Left hindlimb (tissue), 1 donor: ENCODE measurements at places on chromosomes 13 and 19.

DNA sequence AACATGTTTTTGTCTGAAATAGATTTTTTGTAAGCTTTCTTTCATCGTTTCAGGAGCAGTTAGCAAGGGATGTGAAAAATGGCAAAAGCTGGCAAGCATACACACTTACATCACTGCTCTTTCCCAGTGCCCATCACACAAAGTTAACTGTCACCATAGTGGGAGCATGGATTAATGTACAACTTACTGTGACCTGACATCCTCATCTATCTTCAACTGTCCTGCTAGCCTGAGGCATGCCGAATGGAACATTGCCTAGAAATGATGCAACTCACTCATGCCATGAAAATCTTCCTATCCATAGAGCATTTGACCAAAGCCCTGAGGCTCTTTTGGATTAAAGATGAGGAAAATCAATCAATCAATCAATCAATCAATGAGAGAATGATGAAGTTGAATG lies 491.7 kb upstream of the SLC10A2 start:
- no peak for DNase-seq

DNA sequence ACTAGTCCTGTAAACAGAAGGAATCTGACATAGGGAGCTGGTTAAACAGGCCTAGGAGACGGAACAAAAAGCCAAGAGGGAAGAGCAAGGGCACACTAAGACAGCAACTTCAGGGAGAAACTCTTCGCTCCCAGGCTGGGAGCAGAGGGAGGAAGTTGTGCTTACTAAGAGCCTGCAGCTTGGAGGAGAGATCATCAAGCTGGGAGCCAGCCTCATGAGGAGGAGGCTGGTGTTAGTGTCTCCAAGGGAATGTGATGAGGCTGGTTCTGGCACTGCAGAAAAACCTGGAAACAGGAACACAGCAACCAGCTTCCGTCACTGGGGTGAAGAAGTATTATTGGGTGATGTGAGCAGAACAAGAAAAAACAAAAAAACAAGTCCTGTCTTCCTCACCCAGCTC lies 1027.3 kb downstream of the UQCRFS1 start:
- DNase-seq = no peak

DNA sequence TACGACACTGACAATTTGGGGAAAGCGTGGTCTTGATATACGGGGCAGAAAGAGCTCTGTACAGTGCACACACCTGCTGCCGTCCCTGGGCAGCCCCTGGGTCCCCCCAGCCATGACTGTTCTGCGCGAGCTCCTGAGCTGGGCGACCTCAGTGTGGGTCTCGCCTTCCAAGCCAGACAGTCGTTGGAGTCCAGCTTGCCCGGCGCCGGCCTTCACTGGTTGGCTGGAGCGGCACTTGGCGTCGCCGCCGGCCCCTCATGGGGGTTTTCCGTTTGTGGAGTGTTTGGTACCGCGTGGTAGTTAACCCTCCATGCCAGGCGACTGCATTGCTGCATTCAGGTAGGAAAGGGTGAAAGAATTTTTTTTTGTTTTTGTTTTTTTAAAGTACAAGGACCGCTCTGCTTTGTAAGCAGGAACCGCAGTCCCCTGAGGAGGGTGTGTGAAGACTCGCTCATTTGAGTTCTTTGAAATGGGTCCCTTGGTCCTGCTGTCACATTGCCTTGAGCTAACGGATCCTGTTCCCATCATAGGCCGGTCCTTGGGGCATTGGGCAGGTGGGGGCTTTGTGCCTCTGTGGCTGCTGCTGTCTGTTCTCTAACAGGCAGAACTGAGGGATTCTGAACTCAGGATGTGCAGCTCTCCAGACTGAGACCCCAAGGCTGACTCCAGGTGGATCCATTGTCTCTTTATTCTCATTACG lies 10.8 kb upstream of the RPS15 start:
- no peak for DNase-seq

DNA sequence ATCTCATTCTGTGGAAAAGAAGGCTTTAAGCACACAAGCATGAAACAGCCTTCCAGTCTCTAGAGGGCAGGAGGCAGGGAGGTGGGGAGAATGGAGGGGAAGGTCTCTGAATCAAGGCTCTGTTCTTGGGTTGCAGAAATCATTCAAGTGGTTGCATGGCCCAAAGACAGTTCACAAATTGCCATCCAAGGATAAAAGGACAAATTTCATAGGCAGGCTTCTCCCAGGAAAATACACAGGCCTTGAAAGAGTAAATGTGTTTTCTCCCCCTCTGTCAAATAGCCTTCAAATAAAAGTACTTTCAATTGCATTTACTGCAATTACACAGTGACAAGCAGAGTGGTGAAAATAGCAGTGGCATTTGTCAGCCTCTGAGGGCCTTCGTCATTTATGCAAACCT lies 450.8 kb downstream of the DCT start:
- no peak for DNase-seq

- no peak for DNase-seq
Measured at GRCh38 chr13:103007427-103007762, 58.8 kb downstream of the SLC10A2 start.

- no peak for DNase-seq
Measured at GRCh38 chr19:6535558-6536137, 4.8 kb downstream of the TNFSF9 start.

GRCh38 chr19:16920816-16921529 lies 32.2 kb downstream of the F2RL3 start:
- no peak for DNase-seq

GRCh38 chr13:41938918-41939317 lies 22.0 kb downstream of the VWA8 start:
- DNase-seq = no peak

DNA sequence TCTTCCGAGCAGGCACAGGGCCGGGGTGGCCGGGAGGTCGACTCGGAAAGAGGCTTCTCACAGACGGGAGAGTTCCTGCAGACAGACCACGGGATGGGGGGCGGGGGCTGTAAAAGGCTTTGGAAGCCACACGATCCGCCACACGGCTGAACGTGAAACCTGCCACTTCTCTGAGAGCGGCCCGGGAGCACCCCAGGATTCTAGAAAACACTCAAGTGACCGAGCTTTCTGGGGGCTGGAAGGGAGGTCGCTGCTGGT lies 15.6 kb upstream of the SLC39A3 start:
- DNase-seq = peak; percentile 19

GRCh38 chr19:16605553-16605994 lies 22.4 kb downstream of the MED26 start:
- no peak for DNase-seq

DNA sequence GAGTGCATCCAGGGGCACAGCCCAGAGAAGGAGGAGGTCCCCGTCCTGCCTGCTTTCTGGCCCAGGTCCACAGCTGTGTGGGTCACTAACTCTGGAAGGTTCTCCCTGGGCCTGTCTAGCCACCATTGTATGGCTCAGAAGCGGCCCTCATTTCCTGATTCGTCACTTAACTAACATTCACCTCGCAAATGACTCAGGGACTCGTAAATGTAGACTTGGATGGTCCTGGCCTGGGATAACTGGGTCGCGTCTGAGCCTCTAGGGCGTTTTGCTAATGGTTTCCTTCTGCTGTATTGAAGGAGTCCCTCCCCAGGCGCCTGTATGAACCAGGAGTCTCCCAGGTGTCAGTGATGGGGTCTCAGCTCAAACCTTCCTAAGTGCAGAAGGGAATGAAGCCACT lies 162.8 kb downstream of the ZNF536 start:
- DNase-seq = no peak

- peak; percentile 30 for DNase-seq
Measured at GRCh38 chr19:55593096-55593772, 6.1 kb downstream of the FIZ1 start.

DNA sequence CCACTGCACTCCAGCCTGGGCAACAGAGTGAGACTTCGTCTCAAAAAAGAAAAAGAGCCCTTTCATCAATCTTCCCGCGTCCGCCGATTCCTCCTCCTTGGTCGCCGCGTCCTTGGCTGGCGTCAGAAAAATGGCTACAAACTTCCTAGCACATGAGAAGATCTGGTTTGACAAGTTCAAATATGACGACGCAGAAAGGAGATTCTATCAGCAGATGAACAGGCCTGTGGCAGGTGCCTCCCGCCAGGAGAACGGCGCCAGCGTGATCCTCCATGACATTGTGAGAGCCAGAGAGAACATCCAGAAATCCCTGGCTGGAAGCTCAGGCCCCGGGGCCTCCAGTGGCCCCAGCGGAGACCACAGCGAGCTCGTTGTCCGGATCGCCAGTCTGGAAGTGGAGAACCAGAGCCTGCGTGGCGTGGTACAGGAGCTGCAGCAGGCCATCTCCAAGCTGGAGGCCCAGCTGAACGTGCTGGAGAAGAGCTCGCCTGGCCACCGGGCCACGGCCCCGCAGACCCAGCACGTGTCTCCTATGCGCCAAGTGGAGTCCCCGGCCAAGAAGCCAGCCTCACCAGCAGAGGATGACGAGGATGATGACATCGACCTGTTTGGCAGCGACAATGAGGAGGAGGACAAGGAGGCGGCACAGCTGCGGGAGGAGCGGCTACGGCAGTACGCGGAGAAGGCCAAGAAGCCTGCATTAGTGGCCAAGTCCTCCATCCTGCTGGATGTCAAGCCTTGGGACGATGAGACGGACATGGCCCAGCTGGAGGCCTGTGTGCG lies 2.1 kb upstream of the MISP3 start:
- DNase-seq = no peak

DNA sequence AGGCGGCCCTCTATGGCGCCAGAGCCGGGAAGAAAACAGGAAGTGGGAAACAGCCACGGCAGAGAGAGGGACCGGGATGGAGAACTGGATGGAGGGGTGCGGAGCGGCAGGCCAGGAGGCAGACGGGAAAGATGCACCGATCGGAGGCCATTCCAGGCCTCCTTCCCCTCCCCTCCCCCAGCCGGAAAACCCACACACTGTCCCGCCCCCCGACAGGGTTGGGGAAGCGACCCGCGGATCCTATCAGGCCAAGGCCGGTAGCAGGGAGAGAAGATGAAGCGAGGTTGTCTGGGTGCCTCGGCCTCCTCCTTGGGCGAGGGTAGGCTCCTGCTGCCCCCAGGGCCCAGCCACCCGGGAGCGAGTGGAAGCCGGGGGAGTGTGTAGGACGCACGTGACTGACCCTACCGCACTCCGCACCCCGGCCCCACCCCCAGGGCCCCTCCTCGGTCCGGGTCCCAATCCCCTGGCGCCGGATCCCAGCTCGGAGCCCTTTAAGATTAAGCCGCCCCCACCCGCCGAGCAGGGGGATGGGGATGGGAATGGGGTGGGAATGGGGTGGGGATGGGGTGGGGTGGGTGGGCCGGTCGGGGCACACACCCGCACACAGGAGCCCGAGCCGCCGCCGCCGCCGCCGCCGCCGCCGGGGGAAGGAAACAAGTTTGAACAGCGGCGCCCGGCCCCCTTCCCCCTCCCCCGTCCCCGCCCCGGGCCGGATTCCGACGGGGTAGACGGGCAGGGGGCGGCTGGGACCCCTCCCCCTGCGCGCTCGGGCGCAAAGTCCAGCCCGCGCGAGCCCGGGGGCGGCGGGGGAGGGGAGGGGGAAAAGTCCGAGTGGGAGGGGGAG lies 1.5 kb downstream of the ERF start:
- peak; percentile 82 for DNase-seq

DNA sequence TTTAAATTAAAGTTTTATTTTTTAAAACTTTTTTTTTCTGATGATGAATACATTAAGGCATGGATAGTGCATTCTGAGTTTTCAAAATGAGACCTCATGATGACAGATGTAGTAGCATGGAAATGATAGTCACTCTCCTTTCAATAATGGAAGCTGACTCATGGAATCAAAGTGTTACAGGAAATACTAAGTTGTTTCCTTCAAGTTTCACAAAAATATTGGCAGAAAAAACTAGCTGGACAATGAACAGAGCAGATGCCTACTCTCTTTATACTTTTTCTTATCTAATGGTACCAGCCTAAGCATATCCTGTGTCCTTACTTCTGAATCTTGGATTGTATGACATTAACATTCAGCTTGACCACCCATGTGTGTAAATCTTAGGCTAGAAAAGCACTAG lies 1337.3 kb downstream of the PCDH9 start:
- DNase-seq = no peak

DNA sequence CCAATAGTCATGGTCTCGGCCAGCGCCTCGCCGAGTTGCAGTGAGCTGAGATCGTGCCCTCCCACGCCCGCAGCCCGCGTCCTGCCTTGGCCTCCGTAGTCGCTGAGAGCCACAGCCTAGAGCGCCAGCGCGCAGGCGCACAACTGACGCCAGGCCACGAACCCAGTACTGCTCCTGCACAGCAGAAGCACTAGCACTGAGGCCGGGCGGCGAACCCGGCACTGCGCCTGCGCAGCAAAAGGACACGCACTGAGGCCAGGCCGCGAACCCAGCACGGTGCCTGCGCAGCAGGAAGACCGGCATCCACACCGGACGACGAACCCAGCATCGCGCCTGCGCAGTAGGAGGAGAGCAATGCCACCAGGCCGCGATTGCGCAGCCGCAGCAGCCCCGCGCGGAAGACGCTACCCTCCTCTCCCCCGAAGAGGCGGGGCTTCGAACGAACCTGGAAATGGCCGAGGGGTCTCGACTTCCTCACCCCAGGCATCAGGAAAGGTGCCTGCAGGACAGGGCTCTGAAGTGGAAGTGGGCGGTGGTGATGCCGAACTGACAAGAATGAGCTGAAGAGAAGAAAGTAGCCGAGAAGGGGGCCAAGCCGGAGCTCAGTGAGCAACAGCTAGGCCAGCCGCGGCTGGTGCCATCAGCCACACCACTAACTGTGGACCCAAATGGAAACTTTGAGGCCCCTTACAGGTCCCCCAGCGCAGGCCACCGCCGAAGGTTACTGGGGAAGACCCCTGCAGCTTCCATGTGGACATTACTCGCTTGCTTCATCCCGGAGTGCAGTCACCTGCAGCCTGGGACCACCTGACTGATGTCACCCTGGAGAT lies 7.5 kb downstream of the F10 start:
- DNase-seq = no peak

DNA sequence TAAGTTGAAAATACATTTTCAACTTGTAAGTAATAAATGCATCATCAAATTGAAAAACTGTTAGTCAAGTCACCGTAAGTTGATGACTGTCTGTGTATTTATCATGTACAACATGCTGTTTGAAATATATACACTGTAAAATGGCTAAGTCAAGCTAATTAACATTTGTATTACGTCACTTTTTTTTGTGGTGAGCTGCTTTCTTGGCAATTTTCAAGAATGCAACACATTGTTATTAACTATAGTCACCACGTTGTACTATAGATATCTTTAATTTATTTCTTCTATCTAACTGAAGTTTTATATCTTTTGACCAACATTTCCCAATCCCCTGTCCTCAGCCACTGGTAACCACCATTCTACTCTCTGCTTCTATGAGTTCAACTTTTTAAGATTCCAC lies 57.0 kb downstream of the RBM26 start:
- DNase-seq = no peak

GRCh38 chr13:21837288-21837687 lies 166.4 kb downstream of the FGF9 start:
- DNase-seq = no peak

DNA sequence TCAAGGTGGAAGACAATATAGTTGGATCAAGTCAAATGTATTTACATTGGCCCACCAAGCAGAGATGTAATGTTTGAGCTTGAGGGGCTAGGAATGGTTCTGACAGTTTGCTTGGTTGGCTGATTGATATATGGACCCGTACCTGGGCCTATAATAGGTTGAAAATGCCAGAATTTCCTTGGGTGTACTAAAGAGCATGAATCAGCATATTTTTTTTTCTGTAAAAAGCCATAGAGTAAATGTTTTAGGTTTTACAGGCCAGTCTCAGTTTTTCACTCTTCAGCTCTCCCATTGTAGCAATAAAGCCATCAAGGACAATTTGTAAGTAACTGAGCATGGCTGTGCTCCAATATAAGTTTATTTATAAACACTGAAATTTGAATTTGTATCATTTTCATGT lies 26.9 kb downstream of the FXYD5 start:
- DNase-seq = no peak
